ENCODE measurements at places on chromosomes 13 and 19.

- no peak for DNase-seq
These were observed 135.6 kb upstream of the TSC22D1 start for GRCh38 chr13:44711706-44712105.

DNA sequence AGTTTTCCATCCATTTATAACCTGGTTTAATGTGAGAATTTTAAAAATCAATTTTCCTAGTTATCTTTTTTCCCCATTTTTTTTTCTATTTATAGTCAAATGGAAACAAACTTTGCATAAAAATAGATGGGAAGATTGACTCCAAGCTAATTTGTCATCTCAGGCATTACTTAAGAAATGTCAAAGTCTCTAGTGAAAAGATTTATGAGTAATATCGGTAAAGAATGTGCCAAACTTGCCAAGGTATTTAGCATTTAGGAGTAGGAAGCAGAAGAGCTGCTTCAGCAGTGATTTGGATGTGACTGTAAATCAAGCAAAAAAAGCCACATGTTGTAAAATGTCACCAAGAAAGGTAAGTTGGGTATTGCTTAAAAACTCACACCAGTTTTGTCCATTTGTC lies 108.6 kb downstream of the LACC1 start:
- no peak for DNase-seq

GRCh38 chr13:73961181-73961580 lies 173.0 kb downstream of the KLF12 start:
- no peak for DNase-seq

DNA sequence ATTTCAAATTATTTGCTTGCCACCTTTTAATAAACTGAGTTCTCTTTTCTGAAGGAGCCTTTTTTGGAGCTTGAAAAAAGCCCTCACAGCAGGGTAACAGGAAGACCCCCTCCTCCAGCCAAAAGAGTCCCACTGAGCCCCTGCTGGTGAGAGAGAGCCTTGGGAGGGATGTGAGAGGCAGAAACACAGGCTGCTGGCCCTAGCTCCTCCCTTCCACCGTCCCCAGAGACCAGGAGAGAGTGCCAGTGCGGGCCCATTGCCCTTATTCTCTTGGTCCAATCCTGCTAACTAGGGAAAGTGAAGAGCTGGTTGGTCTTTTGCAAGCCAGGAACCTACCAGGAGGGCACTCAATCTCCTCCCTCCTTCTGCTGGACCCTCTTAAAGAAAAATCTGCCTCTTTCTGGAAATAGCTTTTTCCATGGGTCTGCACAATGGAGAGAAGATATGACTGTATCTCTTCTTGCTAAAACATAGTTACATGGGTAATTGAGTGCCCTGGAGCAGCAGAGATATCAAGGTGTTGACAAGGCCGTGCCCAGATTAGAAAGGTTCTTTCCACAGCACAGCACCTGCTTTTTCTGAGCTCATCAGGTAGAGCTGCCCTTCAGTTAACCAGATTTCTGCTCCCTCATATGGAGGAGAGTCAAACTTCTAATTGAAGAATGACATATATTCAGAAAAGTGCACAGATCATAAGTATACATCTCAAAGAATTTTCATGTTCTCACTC lies 113.9 kb downstream of the LRCH1 start:
- DNase-seq, result no peak

DNA sequence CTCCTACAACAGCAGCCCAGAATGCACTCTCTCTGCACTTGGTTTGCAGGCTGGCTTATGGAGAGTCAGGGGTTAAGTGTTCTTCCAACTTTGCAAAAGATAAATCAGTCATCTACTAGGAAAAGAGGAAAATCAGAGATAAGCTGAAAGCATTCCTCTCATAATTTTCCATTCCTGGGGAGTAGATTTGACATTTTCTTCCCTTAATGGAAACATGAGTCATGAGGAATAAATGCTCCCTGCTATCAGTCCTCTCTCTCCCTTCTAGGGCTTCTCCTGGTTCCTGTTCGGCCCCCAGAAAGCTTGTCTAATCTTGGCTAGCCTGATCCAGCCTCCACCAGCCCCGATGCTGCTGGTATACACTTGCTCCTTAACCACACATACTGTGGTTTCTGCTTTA lies 28.4 kb upstream of the ENOX1 start:
- DNase-seq, result no peak

DNA sequence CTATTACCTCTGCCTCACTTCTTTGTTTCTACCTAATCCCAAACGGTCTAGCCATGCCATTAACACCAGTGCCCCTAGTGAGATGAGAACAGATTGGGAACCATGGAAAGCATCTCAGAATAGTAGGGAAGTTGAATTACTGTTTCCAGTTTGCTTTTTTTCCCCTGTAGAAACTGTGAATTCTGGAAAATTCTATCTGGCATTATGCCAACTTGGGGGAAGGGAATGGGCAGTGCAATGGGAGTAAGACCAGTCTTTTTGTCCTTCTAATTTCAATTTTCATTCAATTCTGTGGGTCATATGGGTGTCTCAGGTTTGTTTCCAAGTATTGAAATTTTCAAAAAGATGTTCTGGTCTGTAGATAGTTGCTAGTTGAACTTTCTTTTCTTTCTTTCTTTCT lies 1666.1 kb downstream of the SLITRK1 start:
- DNase-seq, result no peak
